ENCODE measurements at places on chromosomes 11 and 22. TPM values are rescaled to one million over a fixed set of nuclear protein-coding genes. Genes with fewer than 3 reads are reported as not detected.

GRCh38 chr11:134270250-134270714 lies 5.9 kb upstream of the GLB1L3 start:
- DNase-seq: no peak

DNA sequence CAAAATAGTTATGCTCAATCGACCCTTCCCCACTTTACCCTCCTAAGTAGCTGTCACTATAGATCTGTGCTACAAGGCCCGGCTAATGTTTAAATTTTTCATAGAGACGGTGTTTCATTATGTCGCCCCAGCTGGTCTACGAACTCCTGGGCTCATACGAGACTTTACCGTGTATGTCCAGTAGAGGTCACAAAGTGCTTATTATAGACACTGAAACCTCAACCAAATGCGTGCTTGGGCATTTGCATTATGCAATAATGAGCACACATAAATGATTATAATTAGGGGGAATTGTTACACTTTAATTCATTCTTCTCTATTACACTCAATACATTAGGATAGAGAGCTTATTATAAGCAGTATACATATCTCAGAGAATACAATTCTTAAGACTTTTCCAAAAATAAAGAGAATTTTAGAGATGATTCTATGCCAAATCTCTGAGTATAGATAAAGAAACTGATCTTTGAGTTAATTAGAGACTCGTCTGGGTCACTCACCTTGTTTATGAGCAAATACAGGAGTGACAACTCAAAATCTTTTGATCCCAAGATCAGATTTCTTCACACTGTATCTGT lies 12.5 kb upstream of the MRPL16 start:
- no peak for DNase-seq

- no peak for DNase-seq
These were observed 53.3 kb downstream of the NTM start for GRCh38 chr11:131423688-131424087.

KCNJ1 gene
- total RNA-seq: not detected

DNA sequence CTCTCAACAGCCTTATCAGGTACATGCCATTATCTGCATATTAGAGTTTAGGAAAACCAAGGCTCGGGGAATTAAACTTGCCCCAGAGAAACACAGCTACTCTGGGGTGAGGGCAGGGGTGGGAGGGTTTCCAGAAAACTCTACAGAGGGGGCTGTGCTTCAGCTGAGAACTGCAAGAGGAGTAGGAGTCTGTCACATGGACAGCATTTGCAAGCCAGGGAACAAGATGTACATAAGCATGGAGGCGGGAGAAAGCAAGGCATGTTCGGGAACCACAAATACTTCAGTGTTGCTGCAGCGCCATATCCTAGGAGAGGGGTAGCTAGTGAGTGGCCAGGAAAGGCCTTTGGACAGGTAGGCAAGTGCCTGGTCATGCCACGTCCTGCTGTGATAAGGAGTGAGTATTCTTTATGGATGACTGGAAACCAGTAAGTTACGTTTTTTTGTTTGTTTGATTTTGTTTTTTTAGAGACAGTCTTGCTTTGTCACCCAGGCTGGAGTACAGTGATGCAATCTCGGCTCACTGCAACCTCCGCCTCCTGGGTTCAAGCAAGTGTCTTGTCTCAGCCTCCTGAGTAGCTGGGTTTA lies 57.2 kb downstream of the GRAMD1B start:
- no peak for DNase-seq

DNA sequence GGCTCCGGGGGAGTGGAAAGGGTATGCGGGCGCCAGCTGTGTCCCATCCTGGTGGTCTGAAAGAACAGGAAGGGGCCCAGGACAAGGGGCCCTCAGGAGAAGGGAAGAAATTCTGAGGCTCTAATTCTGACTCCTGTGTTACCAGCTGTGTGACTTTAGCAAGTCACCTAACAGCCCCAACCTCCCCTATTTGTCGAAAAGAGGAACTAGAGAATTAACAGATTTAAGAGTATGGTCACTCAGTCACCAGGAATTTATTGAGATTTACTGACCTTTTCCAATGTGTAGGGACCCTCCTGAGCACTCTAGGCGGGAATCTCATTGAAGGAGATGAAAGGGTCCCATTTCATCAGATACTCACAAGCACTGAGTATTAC lies 14.6 kb downstream of the RPS6KA4 start:
- no peak for DNase-seq

DNA sequence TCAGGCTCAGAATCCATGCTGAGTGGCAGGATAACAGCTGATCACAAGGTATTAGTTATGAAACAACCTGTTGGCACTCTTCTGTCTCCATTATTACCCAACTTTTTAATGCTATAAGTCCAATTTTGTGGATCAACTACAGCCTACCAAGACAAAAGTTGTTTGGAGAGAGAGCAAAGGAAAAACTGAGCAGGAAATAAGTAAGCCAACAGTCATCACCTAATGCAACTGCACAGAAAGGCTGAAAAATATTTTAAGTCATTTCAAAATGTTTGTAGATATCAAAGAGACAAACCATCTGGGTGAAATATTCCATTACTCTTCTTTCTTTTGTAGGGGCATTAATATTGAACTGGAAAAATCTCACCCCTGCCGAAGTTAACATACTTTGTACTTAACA lies 41.6 kb downstream of the FDX1 start:
- no peak for DNase-seq

GRCh38 chr11:39664023-39664422 lies 1795.4 kb downstream of the LRRC4C start:
- no peak for DNase-seq

- no peak for DNase-seq
These were observed 3.5 kb downstream of the KRTAP5-7 start for GRCh38 chr11:71530602-71531001.

DNA sequence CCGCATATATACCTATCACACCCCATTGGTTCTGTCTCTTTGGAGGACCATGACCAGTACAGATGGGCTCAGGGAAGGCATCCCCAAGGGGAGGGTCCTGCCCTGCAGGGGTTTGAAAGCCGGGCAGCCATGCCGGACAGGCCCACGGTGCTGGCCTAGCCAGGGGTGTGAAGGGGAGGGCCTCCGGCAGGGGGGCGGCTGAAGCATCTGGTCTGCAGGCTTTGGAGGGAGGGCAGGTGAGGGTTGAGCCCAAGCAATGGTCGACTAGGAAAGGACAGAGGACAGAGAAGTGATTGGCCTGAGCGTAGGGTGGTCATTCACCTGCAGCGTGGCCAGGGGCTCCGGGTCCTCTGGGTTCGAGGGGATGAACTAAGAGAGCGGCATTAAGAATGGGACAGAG lies 11.2 kb upstream of the CTSD start:
- DNase-seq: no peak

GRCh38 chr11:85658180-85658579 lies 6.7 kb downstream of the CREBZF start:
- no peak for DNase-seq

DNA sequence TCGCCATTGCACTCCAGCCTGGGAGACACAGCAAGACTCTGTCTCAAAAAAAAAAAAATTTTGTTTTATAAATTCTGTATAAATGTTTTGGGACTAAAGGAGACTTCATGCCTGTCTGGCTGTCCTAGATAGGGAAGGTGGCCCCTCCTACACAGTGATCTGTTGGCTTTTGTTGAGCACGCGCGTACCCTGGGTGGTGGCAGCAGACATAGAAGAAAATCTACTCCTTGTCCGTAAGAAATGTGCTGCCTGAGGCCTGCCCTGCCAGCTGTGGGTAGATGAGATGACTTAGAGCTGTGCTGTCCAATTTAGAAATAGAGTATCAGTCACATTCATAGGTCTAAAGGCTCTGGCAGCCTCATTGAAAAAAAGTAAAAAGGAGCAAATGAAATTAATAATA lies 37.0 kb downstream of the AP2A2 start:
- DNase-seq: no peak

RCOR2 gene
- not detected for total RNA-seq

DNA sequence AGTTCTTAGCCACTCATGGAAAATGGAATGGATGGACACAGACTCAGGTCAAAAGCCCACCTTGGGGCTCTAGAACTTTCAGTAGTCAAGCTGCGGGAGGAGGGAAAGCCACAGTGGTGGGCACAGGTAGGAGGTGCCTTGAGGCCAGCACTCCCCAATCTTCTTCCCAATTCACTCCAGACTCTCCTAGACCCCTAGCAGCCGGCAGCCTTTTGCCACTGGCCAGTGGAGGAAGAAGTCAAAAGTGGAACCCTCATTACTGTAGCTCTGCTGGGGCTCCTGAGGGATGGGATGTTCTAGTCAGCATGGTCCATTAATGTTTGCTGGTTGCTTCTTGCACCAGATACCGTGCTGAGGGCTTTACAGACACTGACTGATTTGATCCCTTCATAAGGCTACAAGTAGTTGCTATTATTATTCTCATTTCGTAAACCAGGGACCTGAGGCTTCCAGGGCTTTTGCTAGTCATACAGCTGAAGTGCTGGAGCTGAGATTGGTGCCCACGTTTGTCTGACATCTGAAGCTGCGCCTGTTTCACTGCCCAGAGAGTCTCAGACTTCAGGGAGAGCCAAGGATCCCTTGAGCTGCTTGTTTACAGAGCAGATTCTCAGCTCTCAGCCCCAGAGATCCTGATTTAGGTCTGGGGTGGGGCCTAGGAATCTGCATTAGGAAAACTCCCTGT lies 1.1 kb downstream of the UCP3 start:
- DNase-seq: no peak

DNA sequence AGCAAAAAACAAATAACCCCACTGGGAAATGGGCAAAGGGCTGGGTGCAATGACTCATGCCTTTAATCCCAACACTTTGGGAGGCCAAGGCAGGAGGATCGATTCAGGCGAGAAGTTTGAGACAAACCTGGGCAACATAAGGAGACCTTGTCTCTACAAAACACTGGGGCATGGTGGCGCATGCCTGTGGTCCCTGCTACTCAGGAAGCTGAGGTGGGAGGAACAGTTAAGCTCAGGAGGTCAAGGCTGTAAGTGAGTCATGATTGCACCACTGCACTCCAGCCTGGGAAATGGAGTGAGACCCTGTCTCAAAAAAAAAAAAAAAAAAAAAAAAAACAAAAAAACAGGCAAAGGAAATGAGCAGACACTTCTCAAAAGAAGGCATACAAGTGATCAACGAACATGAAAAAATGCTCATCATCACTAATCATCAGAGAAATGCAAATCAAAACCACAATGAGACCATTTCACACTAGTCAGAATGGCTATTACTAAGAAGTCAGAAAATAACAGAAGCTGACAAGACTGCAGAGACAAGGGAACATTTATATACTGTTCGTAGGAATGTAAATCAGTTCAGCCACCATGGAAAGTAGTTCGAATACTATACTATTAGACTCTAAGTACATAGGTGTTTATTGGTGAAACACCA lies 48.2 kb upstream of the SMCO4 start:
- no peak for DNase-seq

OR5P2 gene
- total RNA-seq: not detected

- DNase-seq: no peak
These were observed 44.3 kb downstream of the OR4D9 start for GRCh38 chr11:59555601-59556114.

IL10RA gene
- total RNA-seq: 184 TPM

CHST1 gene
- total RNA-seq: not detected

DNA sequence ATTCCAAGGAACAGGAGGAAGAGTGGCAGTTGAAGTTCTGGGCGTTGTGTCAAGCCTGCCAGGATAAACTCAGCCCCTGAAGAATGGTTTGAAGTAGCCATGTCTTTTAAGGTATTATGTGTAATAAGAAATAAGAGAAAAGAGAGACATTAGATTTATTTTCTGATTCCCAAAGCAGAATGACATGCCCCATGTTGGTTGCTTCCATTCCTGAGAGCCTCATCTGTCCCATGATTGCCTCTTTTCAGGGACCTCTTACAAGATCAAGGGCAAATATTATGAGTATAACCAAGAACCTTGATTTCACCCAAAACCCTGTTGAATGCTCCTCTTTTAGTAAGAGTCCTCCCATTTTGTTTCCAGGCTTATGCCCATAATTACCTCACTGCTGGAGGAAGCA lies at the start of gene OR8D2:
OR8D2 (minus strand) TSS at position 101 of the 400 bp plus-strand sequence; CDS start at position 101, 0 bp downstream.
- no peak for DNase-seq

DNA sequence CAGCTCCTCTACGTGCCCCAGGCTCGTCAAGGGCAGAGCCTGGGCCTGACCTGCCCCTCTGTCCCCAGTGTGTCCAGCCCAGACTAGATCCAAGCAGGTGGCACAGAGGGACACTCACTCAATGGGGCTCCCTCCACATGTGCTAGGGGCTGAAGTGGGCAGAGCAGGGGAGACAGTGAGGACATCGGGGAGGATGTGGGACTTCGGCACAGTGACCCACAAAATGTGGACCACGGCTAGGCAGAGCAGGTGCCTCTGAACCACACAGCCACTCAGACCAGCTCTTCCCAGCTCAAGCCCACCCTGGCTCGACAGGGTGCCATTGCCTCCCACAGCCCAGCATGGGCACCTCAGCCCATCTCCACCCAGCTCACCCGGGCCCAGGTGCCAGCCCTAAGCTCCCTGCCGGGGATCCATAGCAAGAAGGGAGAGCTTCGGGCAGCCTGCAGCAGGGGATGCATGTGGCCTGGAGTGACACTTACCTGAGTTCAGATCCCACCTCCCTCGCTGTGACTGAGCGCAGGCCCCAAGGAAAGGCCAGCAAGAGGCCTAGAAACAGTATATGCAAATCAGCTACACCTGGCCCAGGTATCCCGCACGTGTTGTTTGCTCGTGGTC lies 46.9 kb upstream of the RTL6 start:
- DNase-seq: no peak

- DNase-seq: no peak
These were observed 438.1 kb downstream of the SOX6 start for GRCh38 chr11:15918212-15918611.

OR51B5 gene
- total RNA-seq: not detected

TP53I11 gene
- total RNA-seq: 0.81 TPM

DNA sequence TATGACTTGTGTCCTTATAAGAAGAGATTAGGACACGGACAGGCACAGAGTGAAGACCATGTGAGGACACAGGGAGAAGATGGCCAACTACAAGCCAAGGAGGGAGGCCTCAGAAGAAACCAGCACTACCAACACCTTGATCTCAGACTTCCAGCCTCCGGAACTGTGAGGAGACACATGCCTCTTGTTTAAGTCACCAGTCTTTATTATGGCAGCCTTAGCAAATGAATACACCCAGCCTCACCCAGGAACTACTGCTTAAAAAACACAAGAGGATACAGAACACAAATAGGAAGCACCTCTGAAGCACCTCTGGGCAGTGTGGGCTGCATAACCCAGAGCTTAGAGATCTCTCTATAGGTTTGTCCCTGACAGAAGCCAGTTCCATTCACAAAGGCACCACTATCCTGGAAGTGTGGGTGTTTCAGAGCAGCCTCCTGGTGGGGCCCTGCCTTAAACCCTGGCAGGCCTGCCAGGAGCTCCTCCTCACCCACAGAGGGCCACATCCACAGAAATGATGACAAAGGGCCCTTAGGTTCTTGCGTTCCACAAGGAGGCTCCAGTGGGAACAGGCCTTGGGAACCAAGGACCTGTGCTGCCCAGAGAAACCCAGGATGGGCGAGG lies 58.8 kb downstream of the CHRDL2 start:
- no peak for DNase-seq

OR2AG2 gene
- 0.10 TPM for total RNA-seq

DNA sequence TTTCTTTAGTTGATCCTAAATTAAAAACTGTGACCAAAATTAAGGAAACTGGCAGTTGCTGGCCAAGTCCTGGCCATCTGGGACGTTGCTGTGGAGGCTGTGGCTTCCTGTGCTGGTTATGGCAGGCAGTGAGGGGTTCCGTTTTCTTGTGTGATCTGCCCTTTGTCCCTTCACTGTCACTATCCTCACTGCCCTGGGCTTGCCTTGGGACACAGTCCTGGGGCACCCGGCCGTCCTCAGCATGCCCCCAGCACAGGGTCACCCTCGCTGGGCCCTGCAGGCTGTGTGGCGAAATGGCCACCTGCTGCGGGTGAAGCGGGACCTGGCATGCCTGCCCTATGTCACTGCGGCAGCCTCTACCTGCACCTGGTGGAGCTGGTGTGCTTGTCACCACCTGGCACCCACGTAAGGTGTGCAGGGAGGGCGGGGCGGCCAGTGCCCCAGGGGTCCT lies 52.5 kb upstream of the SLC22A12 start:
- DNase-seq: no peak
